Neuronal stem cell (in vitro differentiated cells): ENCODE measurements at places on chromosomes 12 and 14.

DNA sequence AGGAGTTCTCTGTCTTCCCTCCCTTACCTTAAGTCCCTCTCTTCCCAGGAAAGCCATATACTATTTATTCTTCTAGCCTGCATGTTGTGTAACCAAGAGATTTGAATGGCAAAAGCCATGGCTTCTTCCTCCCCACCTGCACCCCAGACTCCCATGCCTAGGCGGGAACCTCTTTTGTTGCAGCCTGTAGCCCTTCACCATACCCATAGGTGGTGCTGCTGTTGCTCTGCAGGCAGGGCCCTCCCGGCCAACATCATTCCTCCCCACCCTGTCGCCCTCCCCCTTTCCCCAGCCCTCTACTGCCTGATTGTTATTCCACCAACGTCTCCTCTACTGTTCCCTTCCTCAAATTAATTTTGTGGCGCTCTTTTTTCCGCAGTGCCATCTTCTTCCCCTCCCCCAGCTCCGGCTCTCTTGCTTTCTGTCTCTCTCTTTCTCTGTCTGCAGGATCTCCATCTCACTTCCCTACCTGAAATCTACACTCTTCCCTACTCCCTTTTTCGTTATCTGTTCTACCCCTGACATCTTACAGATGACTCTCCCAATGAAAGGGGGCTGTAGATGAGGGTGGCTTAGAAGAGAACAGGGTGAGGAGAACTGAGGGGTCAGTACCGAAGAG lies 13.8 kb downstream of the NGDN start:
- H3K27ac ChIP-seq: no peak overlapping the region
- H3K4me3 ChIP-seq: no peak overlapping the region
- H3K36me3 ChIP-seq: peaks cover 3% of the 10 kb centered on the region

GRCh38 chr14:52922656-52923055 lies 28.2 kb downstream of the FERMT2 start:
- H3K27me3 ChIP-seq: no peaks in the 10 kb centered on the region
- H3K4me3 ChIP-seq: no peak overlapping the region
- peaks cover 27% of the 10 kb centered on the region for H3K36me3 ChIP-seq

DNA sequence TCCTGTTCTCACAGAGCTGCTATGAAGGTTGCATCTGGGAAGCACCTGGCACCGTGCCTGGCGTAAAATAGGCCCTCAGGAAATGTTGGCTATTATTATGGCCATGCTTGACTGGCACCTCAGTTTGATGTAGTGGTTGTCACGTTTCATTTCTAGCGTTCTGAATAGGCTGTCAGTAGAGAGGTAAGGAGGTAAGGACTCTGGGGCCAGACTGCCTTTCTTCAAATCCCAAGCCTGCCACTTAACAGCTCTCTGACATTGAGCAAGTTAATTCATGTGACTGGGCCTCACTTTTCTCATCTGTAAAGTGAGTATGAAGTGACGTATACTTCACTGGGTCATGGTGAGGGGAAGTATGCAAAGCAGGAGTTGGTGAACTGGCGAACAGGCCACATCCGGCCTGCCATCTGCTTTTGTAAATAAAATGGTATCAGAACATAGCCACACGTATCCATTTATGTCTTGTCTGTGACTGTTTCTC lies 196.2 kb downstream of the CACNA1C start:
- no peaks in the 10 kb centered on the region for H3K36me3 ChIP-seq
- DNase-seq: no peak
- no peaks in the 10 kb centered on the region for H3K27me3 ChIP-seq
- H3K27ac ChIP-seq: no peak overlapping the region
- H3K4me3 ChIP-seq: no peak overlapping the region

GRCh38 chr12:12927211-12928079 lies 24.5 kb downstream of the GPRC5D start:
- no peak overlapping the region for H3K27ac ChIP-seq
- H3K4me3 ChIP-seq: no peak overlapping the region
- no peaks in the 10 kb centered on the region for H3K27me3 ChIP-seq
- H3K36me3 ChIP-seq: no peaks in the 10 kb centered on the region
- no peak for DNase-seq
- peaks cover 2% of the 10 kb centered on the region for H3K4me1 ChIP-seq

GRCh38 chr14:36509069-36509917 lies 10.7 kb downstream of the NKX2-1 start:
- no peak overlapping the region for H3K4me3 ChIP-seq
- DNase-seq: no peak
- no peaks in the 10 kb centered on the region for H3K36me3 ChIP-seq
- no peak overlapping the region for H3K27ac ChIP-seq

GRCh38 chr12:12278899-12279298 lies 12.1 kb upstream of the LRP6 start:
- no peak overlapping the region for H3K27ac ChIP-seq
- no peak for DNase-seq
- no peaks in the 10 kb centered on the region for H3K36me3 ChIP-seq
- H3K4me1 ChIP-seq: peaks cover 8% of the 10 kb centered on the region
